ENCODE measurements at places on chromosomes 11 and 22.

GRCh38 chr11:108562746-108563581, 30.6 kb downstream of the EXPH5 start:
- DNase-seq, result peak; percentile 18

DNA sequence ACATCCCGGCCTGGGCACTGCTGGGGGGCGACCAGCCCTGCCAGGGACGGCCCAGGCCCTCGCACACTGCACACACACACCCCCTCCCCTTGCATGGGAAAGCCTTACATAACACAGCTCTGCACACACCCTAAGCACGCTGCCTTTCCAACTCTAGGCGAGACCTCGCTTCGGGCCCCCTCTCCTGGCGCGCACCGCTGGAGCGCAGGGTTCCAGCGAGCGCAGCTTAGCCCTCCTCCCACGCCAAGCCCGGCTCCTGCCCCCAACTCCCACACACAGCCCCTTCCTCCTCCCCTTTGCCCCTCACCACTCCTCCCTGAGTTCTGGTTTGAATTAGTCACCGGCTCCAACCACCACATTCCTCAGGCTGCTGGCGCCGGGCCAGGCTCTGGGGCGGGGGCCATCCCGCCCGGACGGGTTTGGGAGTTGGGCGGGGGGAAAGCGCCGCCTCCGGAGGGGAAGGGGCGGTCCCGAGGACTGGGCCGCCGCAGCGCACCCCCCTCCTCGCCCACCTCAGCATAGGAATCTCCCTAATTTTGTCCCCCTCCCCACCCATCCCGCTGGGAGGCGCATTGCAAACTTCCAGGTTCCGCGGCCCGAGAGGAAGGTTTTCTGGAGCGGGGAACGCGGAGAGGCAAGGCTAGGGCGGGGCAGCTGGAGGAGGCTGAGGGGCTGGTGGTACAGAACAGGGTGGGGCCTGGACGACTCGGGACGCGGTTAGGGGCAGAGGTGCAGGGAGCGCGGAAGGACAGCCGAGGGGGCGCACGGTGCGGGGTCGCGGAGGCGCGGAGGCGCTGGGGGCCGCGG, 966 bp downstream of the AHNAK start:
- DNase-seq, result peak; percentile 98

DNA sequence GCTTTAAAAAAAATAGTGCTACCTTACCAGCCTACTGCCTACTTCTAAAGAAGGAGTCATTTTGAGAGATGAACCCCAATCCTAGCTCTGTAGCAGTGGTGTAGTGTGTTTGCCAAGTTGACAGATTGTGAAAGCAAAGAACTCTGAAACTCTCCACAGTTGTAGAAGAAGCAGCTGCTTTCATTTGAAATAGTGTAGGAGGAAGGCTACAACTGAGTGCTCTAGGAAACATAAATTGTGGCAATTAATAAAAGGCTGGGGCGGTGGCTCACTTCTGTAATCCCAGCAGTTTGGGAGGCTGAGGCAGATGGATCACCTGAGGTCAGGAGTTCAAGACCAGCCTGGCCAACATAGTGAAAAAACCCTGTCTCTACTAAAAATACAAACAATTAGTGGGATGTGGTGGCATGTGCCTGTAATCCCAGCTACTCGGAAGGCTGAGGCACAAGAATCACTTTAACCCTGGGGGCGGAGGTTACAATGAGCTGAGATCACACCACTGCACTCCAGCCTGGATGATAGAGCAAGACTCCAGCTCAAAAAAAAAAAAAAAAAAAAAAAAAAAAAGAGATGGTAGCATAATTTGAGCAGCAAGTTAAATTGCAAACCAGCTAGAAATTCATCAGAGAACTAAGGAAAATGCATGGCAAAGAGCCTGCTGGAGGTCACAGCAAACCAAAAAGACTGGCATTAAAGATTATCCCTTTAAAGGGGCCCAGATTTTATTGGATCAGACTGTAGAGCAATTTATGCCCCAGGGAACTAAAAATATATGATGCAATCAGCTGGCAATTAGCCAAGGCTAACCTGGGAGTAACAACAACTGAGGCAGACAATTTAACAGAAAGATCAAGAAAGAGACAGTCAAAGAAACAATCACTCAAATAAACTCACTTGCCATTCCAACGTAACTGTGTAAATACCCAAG, 112.6 kb downstream of the LUZP2 start:
- no peak for DNase-seq

- DNase-seq, result no peak
Observed at GRCh38 chr11:130087294-130087926, 17.7 kb downstream of the APLP2 start.

DNA sequence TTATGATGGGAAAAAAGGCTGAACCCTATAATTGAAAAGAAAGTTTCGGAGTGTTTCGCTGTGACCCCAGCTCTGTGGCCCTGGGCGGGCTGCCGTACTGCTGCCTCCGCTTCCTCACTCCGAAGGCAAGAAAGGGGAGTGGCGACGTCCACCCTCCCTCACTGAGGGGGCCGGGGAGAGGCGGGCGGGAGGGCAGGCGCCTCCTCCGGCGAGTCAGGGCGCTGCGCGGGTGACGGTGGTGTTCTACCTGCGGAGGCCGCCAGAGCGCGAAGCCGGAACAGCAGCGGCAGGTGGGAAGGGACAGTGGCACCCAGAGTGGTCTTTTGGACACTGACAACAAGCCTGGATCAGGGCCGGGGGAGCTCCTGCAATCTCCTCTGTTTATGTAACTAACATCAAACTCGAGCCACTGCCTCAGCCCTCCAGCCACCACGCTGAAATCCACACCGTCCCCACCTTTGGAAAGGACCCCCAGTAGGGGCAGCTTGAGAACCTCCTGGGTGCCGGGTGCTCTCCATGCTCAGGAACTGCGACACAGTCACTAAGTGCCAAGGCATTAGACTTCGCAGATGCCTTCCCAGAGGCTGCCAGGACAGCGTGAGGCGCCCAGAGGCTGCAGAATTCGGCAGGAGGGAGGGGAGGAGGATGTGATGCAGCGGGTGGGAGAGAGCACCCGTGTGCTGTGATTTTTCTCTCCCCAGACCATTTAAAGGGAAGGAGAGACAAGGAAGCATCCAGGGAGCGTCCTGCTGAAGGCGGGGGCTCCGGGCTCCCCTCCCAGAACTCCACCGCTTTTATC, 25.5 kb downstream of the BID start:
- DNase-seq, result no peak

DNA sequence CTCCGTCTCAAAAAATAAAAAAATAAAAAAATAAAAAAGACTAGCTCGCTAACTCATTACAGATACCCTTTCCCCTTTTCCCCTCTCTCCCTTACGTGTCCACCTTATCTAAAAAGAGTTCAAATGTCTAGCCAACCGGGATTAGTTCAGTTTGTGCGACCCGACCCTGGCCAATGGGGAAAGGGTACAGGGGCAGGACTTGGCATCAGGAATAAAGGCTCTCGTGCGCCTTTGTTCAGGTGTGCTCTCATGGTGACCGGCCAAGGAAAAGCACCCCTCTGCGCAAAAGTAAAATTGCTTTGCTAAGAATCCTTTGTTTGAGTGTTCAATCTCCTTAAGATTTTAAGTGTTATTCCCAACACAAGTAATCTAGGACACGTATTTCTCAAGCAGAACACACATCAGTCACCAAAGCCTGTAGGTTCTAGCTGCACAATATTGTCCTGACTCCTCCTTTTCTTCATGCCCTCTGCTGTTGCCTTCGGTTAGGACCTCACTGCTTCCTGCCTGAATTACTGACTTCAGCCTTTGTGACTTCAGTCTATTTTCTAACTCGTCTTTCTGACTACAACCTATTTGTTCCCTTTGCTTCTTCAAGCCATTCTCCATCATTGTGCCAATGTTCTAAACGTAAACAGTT, 20.7 kb upstream of the CECR2 start:
- no peak for DNase-seq

DNA sequence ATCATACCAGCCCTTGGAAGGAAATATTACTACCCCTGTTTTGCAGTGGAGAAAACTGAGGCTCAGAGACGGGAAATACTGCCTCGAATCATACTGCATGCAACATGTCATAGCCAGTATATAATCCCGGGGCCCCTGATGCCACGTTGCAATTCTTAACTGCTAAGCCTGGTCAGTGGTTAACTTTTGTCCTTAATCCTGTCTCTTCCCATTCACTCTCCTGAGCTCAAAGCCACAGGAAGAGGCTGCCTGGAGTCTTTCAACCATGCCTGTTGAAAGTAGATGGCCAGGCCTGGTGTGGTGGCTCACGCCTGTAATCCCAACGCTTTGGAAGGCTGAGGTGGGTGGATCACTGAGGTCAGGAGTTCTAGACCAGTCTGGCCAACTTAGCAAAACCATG, 166.6 kb downstream of the MIAT start:
- no peak for DNase-seq

DNA sequence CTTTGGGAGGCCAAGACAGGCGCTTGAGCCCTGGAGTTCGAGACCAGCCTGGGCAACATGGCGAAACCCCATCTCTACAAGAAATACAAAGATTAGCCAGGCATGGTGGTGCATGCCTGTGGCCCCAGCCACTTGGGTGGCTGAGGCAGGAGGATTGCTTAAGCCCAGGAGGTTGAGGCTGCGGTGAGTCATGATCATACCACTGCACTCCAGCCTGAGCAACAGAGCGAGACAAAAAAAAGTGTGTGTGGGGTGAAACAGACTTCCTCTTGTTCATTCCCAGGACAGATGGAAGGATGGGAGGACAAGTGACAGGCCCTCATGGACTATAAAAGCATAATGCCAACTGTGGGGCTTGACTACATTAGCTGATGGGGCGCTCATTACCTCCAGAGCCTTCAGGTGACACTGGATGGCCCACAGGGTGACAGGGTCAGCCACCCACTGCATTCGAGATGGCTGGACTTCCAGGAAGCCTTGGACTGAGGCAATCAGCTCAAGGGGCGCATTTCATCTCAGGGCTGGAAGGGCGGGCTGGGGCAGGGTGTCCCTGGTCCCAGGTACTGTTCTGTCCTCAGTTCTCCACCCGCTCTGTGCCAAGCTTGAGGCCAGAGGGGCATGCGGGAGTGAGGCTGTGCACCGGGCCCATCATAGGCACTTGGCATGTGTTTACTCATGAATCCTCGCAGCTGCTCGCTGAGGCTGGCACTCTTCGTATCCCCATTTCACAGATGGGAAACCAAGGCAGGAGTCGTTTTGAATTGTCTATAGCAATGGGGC, 12.5 kb downstream of the NPTXR start:
- DNase-seq, result peak; percentile 58

DNA sequence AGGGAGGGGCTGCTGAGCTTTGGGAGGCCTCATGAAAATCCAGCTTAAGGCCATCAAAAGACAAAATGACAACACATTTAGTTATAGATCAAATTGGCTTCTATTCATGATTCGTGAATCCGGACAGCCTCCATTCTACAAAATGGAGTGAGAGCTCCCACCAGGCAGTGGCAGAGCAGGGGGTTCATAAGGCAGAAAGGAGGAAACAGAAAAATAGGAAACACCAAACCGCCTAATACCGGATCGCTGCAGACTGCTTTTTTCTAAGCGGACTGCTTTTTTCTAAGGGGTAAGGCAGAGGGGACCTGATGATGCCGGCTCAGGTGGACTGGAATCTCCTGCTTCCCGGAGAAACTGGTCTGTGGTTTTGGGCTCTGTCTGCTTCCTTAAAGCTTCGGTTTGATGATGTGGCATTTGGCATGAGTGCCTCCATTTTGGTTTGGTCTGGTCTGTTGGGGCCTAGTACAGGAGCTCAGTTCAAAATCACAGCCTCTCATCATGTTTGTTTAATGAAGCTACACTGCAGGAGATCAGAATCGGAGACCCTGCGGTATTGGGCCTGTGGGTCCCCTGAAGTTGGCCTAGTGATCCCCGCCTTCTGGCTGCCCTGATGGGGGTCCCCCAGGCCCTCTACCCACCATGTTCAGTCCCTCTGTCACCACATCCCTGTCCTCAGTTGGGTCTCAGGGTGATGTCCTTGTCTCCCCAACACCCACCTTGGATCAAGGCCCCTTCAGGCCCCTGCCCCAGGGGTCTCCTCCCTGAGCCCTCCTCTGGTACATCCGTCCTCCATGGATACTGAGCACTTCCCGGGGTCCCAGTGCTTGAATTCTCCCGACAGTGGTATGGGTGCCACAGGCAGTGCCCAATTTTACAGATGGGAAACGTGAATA, 1.2 kb downstream of the ALDH3B1 start:
- no peak for DNase-seq

- DNase-seq, result peak; percentile 72
Observed at GRCh38 chr11:72831521-72832300, 17.5 kb downstream of the ATG16L2 start.

- DNase-seq, result no peak
Observed at GRCh38 chr11:2380807-2381350, 3.8 kb downstream of the CD81 start.

GRCh38 chr11:1202776-1203504, 19.9 kb upstream of the MUC5B start:
- peak; percentile 16 for DNase-seq

DNA sequence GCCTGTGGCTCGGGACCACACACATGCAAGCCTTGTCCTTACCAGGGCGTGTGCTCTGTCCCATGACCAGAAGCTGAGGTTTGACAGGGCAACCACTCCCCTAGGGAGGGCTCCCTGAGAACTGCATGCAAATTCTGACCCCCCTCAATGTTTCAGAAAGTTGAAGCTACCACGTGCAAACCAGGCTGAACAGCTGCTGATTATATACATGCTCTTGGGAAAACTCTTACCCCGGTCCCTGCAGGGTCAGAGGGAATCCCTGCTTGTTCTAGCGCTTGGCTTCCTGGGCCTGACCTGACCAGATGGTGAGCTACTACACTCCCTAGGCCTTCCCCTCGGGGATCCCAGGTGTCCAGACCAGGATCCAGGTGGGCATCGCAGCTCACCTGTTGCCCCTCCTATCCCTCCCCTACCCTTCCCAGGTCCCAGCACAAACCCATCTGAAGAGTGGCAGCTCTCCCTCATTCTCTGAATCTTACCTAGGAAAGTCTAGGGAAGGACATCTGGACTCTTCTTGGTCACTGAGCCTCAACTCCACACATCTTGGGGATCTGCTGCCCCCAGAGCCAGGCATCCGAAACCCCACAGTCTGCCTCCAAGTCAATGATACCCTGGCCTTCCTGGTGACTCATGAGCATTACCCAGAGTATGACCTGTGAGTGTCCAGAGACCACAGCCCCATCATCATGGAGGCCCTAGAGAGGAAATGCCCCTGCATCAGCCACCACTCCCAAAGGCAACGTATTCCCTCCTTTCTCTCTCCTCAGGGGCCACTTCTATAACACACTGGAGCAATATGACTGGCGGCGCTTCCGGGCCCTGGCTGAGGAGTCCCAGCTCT, 61.5 kb downstream of the BTG4 start:
- no peak for DNase-seq

DNA sequence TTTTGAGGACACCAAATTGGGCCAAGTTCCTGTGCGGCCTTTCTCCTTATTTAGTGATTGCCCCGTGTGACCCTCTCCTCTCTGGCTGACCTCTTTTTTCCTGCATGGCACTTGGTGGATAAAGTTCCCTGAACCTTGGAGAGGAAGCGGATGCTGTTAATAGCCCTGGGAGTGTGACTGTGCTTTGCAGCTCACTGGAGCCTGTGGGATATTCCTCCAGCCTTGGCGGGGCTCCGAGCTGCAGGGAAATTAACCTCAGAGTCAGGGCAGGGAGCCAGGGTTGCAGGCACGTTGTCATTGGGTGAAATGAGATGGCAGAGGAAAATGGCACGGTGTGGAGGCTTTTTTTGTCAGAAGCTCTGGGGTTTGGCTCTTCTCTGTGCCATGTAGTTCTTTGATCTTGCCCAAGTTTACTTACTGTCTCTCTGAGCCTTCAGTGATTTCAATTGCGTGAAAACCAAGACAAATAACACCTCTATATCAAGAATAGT, 965 bp downstream of the OR9Q1 start:
- peak; percentile 6 for DNase-seq

GRCh38 chr22:41696703-41697102, 2.6 kb upstream of the MEI1 start:
- no peak for DNase-seq

GRCh38 chr11:65047581-65048422, 6.8 kb downstream of the SAC3D1 start:
- DNase-seq, result peak; percentile 14

Measured in fibroblast of skin of abdomen (primary cell).